GM13976 (cell line): ENCODE measurements at places on chromosomes 12 and 14.

DNA sequence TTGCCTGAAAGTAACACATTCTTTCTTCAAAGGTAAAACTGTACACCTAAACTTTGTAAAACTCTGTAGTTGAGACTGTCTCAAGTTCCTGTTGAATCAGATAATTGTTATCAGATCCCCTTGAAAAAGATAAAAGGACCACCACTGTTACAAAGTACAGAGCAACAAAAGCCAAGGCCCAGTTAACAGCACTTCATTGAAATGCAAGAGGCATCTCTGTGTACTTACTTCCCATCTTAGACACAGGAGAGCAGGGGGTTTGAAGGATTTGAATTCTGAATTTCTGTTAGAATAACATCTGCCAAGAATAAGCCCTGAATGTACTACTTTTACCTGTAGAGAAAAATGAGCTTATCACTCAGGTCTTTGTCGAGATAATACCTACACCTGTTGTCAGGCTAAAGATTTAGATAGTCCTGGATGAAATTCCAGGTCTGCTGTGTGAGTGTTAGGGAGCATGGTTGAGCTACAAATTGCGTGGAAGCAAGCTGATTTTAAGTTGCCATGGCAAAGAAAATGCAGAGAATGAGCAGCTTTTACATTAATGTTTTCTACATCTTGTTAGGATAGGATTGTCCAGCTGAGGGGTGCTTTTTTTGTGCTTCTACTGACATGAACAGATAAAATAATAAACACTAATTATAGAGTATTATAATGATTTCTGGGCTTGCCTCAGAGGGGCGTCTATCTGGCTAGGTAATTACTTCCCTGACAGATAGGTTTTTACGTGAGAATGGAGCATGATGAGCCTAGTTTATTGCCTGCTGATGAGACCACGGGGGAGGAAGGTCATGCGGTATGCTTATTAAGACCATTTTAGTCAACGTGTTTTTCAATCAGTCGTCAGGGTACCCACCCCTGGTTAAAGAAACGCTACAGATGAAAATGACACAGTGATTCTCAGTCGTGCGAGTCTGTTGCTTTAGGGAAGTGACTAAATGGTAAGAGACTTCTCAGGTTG is 309.2 kb downstream of the PAWR start:
- DNase-seq: no peak

DNA sequence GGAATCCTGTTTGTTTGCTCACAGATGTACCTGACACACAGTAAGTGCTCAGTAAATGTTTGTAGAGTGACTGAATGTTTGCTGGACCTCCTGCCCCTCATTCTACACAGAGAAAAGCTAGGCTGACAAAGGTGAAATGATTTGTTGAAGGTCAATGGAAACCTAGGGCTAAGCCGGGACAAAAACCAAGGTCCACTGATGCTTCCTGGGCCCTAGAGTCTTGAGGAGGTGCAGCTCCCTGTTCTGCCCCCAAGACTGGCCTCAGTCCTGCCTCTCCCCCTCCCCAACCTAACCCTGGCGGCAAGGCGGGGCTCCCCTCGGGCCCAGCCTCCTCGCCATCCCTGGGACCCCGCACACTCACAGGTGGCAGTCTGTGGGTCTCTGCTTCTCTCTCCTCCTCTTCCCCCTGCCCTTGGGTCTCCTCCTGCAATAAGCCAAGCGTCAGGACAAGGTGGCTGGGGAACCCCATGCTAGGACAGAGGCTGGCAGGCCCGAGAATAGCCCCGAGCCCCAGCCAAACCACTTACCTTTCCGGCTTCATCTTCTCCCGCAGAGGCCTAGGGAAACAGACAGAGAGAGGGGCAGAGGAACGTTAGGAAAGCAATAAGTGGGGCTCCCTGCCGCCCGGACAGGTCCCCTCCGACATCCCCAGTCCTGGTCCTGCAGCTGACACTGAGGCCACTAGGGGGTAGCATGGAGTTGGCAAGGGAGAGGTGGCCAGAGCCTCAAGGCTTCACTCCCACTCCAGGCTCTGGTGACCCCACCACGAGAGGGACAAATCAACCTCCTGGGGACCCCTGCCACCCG is 9.3 kb downstream of the PGF start:
- peak; percentile 92 for DNase-seq

DNA sequence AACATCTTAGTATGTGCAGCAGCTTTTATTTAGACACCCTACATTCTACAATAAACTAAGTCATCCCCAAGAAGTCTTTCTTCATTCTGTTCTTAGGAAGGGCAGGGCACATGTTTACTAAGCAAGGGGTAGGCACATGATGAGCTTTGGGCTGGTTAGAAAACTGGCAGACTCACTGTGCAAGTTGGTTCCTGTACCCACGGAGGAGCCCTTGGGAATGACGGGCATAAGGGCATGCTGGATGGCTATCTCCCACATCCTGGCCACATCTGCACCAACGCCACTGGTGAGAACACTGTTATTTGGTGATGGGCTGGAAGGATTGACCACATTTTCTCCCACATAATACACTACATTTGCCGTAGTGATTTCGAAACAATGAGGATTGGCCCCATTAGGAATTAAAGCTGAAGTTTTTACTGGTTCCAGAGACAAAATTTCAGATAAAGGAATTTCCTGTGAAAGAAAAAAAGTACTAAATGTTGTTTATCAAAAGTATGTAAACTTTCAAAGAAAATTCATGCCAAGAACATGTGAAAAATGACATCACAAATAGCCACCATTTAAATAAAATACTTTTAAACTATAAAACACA is 297.0 kb downstream of the PRKD1 start:
- no peak for DNase-seq

GRCh38 chr12:54447917-54448316 is 25.5 kb downstream of the GTSF1 start:
- no peak for DNase-seq

GRCh38 chr12:80420075-80420474 is 24.0 kb upstream of the PTPRQ start:
- no peak for DNase-seq

- no peak for DNase-seq
Observed at GRCh38 chr12:58481811-58482210, 438.5 kb downstream of the LRIG3 start.

DNA sequence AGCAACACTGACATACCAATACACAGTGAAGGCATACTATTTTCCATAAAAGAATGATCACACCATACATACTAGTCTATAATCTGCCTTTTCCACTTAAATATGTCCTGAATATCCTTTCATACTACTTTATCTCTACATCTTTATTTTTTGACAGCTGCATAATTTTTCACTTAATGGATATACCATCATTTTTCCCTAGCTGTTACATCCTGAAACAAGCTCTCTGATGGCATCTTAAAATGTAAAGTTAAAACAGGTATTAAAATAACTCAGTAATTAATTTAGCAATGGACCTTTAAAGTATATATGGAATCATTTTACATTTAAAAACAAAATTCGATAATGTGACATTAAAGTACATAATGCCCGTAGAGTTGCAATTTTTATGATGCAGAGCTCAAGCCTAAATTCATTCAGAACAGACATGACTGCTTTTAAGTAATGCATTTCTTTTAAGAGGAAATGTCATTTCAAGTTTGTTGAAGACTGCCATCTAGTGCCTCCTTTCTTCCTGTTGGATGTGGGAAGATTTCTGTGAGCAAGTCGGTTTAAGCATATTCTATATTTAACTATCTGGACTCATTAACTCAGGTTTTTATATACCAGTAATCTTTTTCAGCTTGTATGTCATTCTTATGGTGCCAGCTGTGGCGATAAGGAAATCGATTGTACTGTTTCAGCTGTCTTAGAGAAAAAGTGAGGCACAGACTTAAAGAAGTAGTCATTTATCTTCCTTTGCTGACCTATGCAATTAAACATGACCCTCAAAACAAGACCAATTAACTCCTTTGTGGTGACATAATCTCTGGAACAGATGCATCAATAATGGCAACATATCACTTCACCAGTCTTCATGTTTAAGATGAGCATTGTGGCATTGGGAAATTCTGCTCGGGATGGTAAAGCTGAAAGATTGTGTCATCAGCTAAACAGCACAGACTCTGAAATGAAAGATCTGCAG is 20.3 kb downstream of the PRICKLE1 start:
- peak; percentile 38 for DNase-seq

DNA sequence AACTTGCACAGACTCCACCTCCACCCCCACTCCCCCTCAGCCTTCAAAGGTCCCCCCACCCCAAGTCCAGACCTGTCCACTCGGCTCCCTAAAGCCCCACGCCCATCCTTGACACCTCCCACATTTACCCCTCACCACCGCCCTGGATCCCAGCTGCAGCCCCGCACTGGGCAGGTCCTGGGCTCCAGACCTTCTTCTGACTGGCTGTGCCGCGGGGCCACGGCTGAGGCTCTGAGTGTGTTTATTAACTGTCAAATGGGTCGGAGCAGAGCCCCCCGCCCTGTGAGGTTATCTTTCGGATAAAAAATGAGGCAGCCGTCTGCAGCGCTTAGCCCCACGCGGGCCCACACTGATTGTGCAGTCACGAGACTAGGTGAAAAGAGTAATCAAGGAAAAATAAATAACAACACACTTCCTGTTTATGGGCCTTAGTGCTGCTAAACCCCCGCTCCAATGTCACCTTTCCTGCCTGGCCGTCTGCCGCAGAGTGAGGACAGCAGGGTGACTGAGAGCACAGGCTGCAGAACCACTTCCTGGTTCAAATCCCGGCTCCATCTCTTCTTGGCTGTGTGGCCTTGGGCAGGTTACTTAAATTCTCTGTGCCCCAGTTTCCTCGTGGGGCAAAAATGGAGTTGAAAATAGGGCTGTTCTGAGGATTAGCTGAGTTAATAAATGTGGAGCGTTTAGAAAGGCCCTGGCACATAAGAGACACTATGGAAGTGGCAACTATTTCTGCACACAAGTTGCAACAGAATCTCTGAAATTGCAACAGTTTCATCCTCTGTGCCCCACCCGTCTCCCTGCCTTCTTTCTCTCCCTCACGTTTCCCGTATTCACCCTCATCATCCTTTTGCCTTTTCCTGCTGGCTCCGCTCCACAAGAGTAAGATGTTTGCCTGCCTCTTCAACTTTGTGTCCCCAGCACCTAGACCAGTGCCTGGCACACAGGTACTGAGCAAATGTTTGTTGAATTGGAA is 9.4 kb downstream of the SETD1B start:
- DNase-seq: no peak

DNA sequence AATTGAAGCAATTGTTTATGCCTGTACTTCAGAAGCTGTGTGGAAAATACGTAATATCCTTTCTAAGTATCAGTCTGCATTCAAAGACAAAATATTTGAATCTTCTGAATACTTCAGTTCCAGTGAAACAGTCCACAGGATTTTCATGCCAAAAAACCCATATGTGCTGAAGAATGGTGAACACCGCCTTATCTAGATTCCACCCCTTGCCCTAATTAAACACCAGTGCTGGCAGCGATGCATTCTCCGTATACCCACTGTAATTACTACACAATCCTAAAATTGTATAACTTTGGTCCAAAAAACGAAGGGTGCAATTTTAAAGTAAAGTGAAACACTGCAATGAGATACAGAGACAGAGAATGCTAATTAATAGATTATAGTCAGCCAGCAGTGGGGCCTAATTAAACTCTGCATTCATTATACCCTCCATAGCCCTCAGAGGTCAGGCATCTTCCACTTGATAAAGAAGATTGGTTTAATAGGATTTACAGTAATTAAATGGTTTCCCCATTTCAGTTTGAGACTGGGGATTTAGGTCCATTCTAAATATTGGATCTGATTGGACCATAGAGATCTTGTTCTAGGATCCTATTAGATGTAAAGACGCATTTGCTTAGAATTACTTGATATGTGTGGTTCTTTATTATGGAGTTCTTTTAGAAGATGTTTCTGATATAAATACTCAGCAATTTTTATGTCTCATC is 43.9 kb downstream of the ERC1 start:
- DNase-seq: no peak

DNA sequence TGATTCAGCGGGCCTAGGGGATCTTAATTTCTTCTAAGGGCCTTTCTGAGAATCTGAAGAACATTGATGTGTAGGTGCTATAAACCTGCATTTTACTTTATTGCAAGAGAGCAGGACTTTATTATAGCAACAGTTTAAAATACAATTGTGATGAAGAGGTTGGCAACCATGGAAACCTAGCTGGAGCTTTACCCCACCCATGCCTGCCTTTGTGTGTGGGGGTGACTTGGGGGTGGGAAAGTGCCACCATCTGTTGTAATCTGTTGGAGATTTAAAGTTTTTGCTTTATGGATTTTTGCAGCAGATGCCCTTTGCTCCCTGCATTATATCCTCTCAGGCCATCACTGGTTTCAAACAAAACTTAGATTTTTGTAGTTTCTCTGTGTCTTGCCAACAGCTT is 64.6 kb downstream of the ATG14 start:
- DNase-seq: no peak

DNA sequence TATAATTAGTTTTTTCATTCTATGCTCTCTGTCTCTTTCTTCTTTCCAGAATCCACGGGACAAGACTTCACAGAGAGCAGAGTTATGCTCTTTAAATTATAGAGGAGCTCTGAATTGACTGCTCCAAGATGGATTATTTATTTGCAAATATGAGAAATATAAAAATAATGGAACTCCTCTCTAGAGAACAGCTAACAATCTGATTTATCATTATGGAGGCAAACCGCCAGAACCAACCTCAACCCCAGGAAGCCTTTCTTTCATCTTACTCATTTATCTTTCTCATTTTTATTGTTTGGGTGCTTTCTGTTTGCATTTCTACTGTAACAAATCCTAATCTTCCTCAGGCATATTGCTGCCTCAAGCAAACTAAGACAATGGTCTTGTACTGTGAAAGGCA is 216.5 kb downstream of the C12orf50 start:
- DNase-seq: no peak

DNA sequence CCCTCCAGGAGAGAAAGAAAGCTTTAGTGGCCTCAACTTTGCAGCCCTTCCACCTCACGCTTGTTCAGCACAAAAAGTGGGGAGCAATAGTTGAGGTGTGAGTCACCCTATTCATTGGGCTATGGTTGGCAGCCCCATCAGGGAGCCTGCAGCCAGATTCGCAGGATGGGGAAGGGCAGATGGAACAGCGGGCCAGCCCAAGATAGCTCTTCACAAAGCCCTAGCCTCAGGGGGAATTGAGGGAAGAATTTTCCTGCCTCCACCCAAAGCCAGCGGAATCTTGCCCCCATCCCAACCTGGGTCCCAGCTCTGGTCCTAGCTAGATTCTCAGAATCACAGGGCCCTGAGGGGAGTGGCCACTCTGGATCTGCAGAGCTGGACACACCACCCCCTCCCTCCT is 3.6 kb upstream of the KRT5 start:
- no peak for DNase-seq

- no peak for DNase-seq
Observed at GRCh38 chr12:91384366-91384765, 201.7 kb upstream of the DCN start.

DNA sequence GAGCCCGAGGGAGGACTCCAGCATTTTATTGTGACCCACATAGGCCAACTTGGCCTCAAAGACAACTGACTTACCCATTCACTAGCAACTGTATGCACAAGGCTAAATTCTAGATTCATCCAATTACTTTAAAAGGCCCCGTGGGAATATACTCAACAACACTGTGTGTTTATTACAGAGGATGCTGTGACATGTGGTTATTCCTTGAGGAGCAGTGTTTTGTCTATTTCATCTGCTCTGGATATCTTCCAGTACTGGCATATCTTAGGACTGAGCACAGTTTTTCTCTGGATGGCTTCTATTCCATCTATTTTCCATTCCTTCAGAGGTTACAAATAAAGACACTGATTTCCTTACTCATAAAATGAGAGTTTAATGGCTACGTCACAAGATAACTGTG is 87.2 kb upstream of the KRAS start:
- DNase-seq: no peak

GRCh38 chr12:53389702-53390101 is 9.7 kb downstream of the SP1 start:
- no peak for DNase-seq
